ENCODE measurements at places on chromosomes 12 and 14.
A peak's percentile ranks its signal among the peaks of the same experiment; 100 is the strongest.

DNA sequence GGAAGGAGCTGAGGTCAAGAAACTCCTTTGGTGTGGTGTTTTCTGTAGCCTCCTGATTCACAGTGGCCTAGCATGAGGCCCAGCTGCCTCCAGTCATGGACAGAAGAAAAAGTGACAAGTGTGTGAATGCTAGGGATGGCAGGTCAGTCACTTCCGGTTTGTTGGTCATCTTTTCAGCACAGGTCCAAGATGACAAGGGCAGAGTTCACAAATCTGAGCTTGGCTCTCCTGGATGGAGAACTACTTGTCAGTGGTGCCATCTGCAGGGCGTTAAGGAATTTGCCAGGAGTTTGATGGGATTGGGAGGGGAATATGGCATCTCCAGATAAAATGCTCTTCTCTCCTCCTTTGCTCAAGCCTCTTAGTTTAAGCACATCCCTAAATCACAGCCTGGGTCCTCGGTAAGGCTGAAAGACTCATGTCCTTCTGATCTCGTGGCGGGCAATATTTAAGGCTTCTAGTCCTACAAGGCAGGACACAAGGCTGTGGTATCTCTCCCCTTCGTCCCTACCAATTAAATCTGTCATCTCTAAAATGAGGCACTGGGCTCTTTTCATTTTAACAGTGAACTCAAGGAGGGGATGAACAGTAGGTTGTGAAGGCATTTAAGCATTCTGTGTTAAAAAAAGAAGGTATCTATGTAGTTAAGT is 10.0 kb downstream of the TUBA1B start:
- DNase-seq, result peak; percentile 72

DNA sequence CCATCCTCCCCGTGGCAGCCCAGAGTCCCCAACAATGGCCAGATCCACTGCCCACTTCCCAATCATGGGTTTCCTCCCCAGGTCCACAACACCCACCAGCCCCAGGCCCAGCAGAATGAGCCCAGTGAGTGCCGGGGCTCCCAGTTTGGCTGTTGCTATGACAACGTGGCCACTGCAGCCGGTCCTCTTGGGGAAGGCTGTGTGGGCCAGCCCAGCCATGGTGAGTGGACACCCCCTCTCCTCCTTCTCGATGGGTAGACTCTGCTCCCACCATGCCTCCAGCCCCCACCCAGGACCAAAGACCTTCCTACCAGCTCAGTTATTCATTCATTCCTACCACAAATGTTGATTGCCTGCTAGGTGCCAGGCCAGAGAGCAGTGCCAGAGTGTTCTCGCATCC is 23.8 kb downstream of the PAPLN start:
- no peak for DNase-seq

GRCh38 chr14:77903221-77903620 is 103.3 kb downstream of the ADCK1 start:
- DNase-seq, result no peak

DNA sequence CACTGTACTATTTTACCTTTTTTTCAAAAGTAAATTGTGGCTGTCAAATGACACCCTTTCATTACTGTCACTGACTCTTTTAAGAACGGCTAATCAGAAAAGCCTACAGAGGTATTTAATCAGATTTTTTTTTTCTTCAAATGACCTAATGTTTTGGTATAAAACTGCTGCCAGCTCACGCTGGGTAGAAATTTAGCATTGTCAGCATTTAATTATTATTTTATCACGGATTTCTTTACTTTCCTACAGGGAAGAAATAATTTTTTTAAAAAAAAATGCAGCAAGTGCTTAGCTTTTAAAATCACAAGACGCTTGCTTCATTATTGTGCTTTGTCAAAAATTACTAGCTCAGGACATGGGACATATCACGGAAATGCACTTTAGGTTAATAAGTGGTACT is 149.1 kb upstream of the FOXN3 start:
- DNase-seq, result no peak
